ENCODE measurements at places on chromosomes 3 and 15.

DNA sequence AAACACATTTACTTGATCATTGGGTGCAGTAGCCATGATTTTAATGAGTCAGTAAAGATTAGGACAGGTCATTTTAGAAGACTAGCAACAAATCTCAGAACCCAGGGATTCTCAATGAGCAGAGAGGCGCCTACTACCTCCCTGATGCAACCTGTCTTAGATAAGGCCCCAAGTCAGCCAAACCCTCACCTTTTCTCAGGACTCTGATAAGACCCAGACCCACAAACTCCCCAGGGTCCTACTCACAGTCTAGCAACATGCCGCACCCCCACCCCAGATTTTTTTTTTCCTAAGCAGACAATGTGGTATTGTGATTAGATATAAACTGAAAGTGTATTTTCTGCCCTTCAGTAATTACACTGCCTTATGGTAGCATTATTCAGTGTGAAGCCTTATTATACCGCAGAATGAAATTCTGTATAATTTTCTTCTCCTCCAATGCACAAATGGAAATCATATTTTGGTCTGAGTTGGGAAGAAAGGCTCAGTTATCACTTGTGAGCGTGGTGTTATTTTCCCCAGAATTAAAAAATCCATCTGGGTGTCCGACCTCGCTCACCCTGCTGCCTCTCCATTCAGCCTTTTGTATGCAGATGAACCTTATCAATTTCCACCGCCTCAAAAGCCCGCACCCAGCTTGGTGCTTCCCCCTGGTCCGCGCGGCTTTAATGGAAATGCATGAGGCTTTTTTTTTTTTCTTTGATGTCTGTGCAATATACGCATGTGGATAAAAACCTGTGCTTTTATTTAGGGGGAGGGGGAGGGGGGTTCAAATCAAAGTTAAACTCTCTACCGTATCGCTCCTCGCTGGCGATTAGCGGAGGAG, 122.0 kb upstream of the SOX14 start:
- DNase-seq: no peak

GRCh38 chr3:61725851-61726333, 164.5 kb downstream of the PTPRG start:
- no peak for DNase-seq

DNA sequence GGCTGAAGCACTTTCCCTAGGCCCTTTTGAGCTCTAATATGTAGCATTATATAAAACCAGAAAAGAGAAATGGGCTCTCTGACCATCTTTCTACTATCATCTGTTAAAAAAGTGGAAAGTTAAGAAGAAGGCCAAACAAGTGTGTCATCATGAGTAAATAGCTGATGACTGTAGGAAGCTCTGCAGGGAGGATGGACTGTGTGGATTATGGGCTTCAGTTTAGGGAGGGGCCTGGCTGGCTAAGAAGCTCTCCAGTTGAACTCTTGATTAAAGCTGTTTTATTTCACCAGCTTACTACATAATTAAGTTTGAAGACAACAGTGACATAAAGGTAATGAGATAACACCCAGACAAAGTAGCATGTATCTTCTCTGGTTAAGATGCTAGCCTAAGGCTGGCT, 30.6 kb downstream of the INTS14 start:
- DNase-seq: no peak

- no peak for DNase-seq
Observed at GRCh38 chr15:74840851-74841775, 1.8 kb downstream of the ULK3 start.

GRCh38 chr3:117622171-117622841, 912.7 kb downstream of the TUSC7 start:
- DNase-seq: no peak

DNA sequence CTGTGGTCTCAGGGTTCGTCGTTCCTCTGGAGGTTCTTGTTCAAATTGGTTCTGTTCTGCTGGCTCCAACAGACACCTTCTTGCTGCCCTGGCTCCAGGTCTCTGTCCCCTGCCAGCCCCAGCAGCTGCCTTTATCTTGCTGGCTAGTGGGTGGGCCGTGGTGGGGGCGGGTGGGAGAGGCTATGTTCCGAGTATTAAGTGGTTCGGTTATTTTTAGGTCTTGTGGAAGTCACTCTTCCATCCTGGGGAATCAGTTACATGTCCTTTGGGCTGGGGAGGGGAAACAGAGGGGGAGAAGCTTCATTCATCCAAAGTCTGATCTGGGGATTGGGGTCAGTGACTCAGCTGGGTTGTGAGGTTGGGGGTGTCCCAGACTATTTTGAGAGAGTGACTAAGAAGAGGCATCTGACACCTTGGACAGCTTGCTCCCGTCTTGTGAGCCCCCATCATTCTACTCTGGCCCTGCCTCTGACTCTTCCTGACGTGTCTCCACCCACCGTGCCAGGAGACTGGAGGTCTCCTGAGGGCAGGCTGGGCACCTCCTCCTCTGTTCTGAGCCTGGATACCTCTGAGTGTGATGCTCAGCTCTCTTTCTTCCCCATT, at the start of gene XIRP1:
TSS of gene XIRP1 (minus strand) at position 106 of the 603 bp plus-strand sequence. CDS start 3,150 bp downstream, outside the sequence.
- no peak for DNase-seq

DNA sequence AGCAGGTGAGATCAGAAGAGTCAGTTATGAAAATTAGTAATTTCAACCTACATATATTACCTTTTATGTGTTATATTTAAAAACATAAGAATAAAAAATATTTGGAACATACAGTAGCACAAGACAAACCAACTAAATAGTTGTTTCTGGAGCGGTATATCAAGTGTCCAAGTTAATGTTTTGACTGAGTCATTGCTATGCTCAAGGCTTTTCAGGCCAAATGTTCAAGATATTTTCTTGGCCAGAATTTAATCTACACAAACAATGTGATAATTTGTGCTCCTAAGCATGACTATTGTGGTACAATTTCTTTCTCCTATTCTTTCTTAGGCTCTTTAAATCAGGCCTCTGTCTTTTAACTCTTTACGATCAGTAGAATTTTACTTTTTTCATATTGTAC, 412.4 kb downstream of the RAP2B start:
- DNase-seq: no peak

GRCh38 chr3:8657804-8658305, 13.3 kb upstream of the SSUH2 start:
- DNase-seq: no peak

DNA sequence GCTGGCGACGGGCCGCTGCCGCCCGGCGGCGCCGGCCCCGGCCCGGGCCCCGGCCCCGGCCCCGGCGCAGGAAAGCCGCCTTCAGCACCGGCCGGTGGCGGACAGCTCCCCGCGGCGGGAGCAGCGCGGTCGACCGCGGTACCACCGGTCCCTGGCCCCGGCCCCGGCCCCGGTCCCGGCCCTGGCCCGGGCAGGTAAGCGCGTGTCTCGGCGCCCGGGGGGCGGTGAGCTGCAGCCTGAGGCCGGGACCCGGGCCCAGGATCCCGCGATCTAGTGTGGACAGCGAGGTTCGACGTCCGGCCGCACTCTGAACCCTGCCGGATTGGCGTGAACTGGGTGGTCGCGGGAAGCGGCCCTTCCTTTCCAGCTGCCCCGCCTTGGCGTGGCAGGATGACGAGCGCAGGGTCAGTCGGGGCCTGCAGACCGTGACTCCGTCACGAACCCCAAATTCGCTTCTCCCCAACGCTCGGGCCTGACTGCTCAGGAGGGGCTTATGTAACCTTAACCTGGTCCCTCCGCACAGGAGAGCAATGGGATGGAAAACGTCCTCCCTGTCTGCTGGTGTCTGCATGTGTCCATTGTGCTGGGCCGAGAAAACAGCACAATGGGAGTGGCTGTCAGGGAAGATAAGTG, 472 bp downstream of the BSN start:
- DNase-seq: no peak

GRCh38 chr3:36792342-36792741, 28.0 kb upstream of the DCLK3 start:
- no peak for DNase-seq

GRCh38 chr15:59168536-59168935, 38.1 kb upstream of the LDHAL6B start:
- DNase-seq: no peak
